Activated CD4-positive, alpha-beta T cell treated with anti-CD3 and anti-CD28 coated beads for 36 hours (primary cell): ENCODE measurements at places on chromosomes 7 and 10. TPM values are rescaled to one million over a fixed set of nuclear protein-coding genes. Genes with fewer than 3 reads are reported as not detected.

TAS2R4 gene
- 0.60 TPM for total RNA-seq

AS3MT gene
- 1.1 TPM for total RNA-seq

TMEM130 gene
- 0.23 TPM for total RNA-seq

ZRANB1 gene
- 10.4 TPM for total RNA-seq

TFPI2 gene
- not detected for total RNA-seq

GIMAP6 gene
- total RNA-seq = 25.4 TPM

CCM2 gene
- 80.1 TPM for total RNA-seq

UPK3BL2 gene
- total RNA-seq = 23.4 TPM

CLIP2 gene
- total RNA-seq = 1.4 TPM

SLC39A12 gene
- total RNA-seq = not detected

SFTPA2 gene
- total RNA-seq = not detected

FFAR4 gene
- total RNA-seq = not detected

AKR1C4 gene
- not detected for total RNA-seq

MMRN2 gene
- not detected for total RNA-seq

HOXA2 gene
- total RNA-seq = not detected

TPK1 gene
- total RNA-seq = 16.5 TPM

GIMAP4 gene
- total RNA-seq = 135 TPM

CCL24 gene
- not detected for total RNA-seq

CPXM2 gene
- total RNA-seq = not detected

OLAH gene
- 0.16 TPM for total RNA-seq

STAG3 gene
- total RNA-seq = 28.3 TPM

GFRA1 gene
- total RNA-seq = 0.09 TPM

ZWINT gene
- 75.1 TPM for total RNA-seq

IFIT1 gene
- 6.5 TPM for total RNA-seq

HOXA6 gene
- not detected for total RNA-seq

EN2 gene
- not detected for total RNA-seq

AEBP1 gene
- total RNA-seq = 18.3 TPM

OR2A12 gene
- total RNA-seq = not detected

TMEM236 gene
- 0.05 TPM for total RNA-seq

SFTPA1 gene
- not detected for total RNA-seq

COBL gene
- total RNA-seq = not detected

ITGA8 gene
- total RNA-seq = not detected

RAMP3 gene
- total RNA-seq = not detected

FZD8 gene
- 0.18 TPM for total RNA-seq

MBL2 gene
- total RNA-seq = not detected

PNLIP gene
- not detected for total RNA-seq
